ENCODE measurements at places on chromosomes 5 and 9.

DNA sequence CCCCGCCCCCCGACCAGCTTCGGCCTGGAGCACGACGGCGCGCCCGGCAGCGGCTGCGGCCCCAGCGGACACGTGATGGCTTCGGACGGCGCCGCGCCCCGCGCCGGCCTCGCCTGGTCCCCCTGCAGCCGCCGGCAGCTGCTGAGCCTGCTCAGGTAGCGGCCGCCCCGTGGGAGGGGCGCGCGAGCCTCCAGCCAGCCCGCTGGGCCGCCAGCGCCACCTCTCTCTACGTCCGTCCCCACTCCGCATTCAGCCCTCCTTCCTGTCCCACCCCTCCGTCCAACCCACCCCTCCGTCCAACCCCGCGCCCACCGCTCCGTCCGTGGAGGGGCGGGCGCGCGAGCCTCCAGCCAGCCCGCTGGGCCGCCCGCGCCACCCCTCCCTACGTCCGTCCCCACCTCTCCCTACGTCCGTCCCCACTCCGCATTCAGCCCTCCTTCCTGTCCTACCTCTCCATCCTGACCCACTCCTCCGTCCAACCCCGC is 6.5 kb downstream of the ADAMTS13 start:
- no peak for DNase-seq

GRCh38 chr5:40477856-40478546 is 201.7 kb upstream of the PTGER4 start:
- DNase-seq: no peak

DNA sequence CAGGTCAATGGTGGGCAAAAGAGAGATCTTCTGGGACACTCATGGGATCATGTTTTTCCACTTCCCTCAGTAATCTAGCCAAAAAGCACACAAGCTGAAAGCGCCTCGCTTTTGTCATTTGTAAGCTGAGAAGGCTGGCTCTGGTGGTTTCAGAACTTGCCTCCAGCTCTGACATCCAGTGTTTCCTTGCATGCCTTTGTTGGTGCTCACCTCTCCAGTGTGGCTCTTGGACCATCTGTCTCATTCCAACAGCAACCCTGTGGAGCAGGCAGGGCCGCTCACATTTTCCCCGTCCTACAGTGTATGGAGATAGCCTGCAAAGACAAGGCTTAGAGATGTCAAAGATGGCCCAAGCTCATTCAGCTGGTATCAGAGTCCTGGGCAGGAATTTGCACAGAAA is 160.8 kb upstream of the KLF4 start:
- DNase-seq: no peak

DNA sequence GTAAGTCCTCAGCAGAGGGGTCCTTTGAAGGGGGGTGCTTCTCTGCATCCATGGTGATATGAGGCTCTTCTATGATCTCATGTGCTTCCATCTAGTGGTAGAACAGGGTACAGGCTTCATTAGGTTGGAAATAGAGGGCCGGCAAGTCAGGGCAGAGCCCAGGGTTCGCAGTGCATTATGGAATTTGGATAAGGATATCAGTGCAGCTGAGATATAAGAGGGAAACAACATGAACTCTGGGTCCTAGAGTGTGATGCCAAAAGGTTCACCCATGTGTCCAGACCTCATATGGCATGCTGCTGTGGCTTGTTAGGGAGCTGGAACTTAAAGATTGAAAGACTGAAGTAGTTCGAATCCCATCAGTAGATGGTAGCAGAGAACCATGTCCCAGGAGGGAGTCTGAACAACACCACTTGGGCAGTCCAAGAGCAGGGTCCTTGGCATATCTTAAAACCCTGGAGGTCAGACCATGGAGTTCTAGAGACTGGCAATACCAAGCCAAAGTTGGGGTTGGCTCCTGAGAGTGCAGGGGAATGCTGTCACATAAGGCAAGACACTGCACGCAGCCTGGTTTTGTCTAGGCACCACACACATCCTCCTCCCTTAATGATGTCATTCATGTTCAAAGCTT is 2.3 kb downstream of the FAM221B start:
- peak; percentile 14 for DNase-seq

DNA sequence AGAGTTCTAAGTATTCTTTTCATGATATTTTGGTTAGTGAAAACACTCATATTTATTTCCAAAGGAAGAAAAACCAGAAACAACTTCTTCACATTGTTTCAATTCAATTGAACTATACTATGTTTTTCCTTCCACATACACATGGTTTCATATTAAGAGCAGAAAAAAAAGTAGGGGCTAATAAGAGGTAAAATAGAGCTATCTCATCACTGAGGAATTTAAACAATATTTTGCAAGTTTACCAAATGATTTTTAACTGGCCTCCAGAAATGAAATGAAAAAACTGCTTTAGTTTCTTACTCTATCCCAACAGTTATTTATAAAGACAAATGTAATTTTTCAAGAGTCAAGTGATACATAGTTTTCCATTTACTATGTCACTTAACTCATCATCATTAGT is 233.5 kb downstream of the RFX3 start:
- DNase-seq: no peak

- DNase-seq: no peak
Observed at GRCh38 chr5:143338658-143339366, 64.7 kb downstream of the NR3C1 start.

GRCh38 chr9:121956808-121957207 is 136.3 kb downstream of the TTLL11 start:
- DNase-seq: no peak

DNA sequence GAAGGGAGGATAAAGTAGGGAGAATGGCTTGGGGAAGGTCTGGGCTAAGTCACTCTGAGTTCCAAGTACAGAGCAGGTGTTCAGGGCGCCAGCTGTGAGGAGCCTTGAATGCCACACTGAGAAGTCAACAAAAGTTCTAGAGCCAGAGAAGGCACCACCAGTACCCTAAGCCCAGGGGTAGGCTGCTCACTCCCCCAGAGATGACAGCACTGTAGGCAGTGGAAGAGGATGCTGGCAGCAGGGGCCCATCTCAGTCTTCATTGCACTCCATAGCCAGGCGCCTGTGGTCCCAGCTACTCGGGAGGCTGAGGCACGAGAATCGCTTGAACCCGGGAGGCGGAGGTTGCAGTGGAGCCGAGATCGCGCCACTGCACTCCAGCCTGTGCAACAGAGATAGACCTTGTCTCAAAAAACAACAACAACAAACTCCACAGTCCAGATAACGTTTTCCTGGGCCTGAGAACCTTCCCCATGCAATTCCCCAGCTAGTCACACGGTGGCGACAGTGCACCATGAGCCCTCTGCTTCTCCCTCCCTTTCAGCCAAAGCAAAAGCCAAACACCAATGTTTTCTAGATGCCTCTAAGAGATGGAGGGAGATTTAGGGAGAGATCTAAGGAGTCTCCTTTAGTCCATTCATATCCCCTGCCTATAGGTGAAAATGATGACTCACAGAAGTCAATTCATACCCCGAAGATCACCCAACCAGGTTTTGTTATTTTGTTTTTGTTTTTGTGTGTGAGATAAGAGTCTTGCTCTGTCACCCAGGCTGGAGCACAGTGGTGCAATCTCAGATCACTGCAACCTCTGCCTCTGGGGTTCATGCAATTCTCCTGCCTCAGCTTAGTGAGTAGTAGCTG is 19.8 kb upstream of the NSD1 start:
- DNase-seq: peak; percentile 29

DNA sequence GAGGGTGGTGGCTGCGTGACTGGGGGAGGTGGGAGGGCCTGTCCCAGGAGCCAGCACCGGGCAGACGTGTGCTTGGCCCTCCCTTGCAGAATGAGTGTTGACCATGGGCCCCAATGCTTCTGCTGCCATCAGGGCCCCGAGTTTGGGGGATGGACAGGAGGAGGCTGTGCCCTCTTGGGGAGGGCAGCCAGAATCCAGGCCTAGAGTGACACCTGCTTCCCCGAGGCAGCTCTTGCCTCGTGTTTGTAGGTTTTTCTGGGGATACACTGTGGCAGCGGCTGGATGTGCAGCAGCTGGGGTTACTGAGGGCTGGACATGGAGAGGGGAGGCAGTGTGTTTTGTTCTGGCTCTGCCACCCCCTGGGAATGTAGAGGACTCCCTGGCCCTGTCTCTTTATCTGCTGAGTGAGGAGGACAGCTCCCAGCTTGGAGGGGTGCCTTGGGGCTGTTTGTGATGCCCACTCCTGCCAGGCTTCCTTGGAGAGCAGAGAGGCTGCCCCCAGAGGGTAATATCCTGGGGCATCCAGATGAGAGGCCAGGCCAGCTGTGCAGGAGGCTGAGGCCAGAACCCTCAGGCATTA is 22.7 kb downstream of the WNK2 start:
- no peak for DNase-seq

DNA sequence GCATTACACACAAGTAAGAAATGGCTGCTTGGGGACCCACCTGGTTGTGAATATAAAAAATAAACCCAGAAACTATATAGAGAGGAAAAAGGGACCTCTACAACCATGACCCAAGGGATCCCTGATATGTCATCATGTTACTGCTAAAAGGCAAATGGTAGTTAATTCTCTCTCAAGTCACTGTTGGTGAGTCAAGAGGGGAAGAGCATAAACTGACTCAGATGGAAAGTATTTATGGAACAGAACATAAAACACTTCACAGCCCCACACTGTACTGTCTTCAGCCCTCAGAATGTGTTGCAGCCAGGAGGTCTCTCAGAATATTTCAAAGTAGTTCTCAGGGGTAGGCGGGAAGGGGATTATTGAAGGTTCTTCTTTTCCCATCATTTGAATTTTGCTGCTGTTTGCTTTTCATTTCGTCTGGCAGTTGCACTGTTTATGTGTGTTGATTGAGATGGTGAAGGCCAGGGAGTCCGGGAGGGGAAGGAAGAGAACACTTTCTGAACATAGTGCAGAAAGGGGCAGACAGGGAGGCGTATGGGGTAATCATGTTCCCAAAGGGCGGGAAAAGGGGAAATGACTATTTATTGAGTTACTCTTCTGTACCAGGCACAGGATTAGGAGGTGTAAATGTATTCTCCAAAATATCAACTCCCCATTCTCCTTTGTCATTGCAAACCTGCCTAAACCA is 85.5 kb downstream of the TEK start:
- no peak for DNase-seq

- DNase-seq: peak; percentile 33
Observed at GRCh38 chr5:98772415-98773213, 849 bp upstream of the RGMB start.

- DNase-seq: no peak
Observed at GRCh38 chr5:130198927-130199326, 294.7 kb downstream of the CHSY3 start.

DNA sequence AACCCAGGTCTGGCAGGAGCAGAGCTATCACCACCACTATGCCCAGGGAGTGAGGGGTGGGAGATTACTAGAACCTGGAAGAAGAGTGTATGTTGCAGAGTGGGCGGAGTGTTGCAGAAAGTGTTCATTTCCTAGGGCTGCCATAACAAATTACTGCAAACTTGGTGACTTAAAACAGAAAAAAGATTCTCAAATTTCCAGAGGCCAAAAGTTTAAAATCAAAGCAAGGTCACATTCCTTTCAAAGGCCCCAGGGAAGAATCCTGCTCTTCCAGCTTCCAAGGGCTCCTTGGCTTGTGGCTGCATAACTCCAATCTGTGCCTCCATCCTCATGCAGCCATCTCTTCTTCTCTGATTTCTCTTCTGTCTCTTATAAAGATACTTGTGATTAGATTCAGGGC is 30.6 kb upstream of the SPINK4 start:
- DNase-seq: no peak

DNA sequence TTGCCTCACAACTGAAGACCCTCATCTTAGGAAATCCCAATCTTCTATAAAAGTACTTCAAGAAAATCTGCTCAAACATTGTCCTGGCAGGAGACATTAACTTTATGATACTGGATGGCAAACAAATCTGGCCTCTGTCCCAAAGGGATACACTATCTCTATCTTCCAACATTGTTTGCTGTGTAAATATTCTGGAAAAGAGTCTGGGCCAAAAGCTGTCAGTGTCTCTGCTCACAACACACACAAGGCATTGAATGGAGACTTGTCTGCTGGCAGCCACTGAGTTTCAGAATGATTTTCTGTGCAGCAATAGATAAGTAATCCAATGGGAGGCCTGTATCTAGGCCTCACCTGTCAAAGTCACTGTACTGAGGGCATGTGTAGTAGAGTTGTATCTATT is 471.1 kb downstream of the DMAC1 start:
- DNase-seq: no peak

GRCh38 chr5:9062873-9063272 is 483.0 kb downstream of the SEMA5A start:
- no peak for DNase-seq

- no peak for DNase-seq
Observed at GRCh38 chr9:37331871-37332270, 90.6 kb upstream of the GRHPR start.

- DNase-seq: no peak
Observed at GRCh38 chr9:134811673-134812342, 68.8 kb upstream of the FCN2 start.

- DNase-seq: no peak
Observed at GRCh38 chr5:171659896-171660295, 125.7 kb upstream of the SMIM23 start.

- no peak for DNase-seq
Observed at GRCh38 chr5:66680221-66680620, 84.0 kb downstream of the MAST4 start.

GRCh38 chr5:59358005-59358861 is 535.3 kb downstream of the PDE4D start:
- DNase-seq: no peak

DNA sequence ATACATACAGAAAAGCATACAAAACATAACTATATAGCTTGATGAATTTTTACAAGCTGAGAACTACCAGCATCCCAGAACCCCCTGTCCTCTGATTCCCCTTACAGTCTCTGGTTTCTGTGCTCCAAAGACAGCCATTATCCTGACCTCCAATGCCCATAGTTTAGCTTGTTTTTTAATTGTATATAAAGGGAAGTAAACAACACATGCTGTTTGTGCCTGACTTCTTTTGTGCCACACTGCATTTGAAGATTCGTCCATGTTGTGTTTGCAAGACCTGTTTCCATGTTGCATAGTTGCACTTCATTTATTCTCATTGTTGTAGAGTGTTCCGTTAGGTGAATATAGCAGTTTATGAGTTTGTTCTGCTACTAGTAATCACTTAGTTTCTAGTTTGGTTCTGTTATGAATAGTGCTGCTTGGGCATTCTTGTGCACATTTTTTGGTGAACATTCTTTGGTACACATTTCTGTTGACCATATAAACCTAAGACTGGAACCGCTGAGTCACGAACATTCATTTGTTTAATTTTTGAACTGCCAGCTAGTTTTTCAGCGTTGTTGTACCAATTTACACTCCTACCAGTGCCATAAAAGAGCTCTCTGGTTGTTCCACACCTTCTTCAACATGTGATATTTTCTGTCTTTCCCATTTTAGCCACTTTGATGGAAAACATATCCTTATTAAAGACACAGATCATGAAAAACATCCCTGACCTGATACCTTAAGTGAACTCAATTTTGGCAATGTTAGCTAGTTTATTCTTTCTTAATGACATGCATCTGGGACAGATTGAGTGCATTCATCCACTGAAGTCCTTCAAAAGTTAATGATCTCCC is 78.1 kb upstream of the ANXA1 start:
- DNase-seq: no peak
